ENCODE measurements at places on chromosomes 16 and 17.

DNA sequence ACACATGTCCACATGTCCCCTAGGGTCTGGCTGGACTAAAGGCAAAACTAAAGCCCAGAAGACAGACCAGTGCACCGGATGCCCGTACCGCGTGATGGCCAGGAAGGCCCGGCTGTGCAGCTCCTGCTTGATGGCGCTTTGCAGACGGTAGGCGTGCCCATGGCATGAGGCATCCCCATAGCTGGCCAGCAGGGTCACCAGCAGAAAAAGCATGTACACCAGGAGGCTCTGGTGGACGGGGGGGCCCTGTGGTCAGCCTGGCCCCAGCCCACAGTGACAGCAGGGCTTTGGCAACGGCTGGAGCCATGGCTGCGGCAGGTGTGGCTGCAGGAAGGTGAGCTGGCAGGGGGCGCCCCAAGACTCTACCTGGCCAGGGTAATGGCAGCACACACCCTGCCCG is 42.8 kb downstream of the PKD1 start:
- no peak for DNase-seq

DNA sequence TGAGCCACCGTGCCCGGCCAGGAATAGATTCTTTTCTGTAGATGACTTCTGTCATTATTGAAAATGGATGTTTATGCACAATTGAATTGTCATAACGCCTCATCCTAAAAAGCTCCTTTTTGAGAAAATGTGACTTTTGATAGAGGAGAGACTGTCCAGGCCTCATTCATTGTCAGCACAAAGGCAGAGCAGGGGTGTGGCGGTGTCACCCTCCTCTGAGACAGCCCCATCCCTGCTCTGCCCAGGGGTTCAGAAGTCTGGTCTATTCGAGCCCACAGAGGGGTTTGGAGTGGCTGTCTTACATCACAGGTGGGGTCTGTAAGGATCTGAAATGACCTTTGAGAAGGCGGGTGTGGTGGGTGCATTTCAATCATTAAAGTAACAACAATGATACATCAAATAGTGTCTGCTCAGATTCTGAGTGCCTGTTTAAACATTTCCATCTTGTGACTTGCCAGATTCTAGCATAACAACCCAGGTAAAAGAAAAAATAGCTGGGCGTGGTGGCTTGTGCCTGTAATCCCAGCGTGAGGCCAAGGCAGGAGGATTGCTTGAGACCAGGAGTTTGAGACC is 161.0 kb downstream of the SEC14L1 start:
- no peak for DNase-seq

GRCh38 chr16:8583199-8583598 is 7.1 kb downstream of the TMEM114 start:
- DNase-seq = no peak

DNA sequence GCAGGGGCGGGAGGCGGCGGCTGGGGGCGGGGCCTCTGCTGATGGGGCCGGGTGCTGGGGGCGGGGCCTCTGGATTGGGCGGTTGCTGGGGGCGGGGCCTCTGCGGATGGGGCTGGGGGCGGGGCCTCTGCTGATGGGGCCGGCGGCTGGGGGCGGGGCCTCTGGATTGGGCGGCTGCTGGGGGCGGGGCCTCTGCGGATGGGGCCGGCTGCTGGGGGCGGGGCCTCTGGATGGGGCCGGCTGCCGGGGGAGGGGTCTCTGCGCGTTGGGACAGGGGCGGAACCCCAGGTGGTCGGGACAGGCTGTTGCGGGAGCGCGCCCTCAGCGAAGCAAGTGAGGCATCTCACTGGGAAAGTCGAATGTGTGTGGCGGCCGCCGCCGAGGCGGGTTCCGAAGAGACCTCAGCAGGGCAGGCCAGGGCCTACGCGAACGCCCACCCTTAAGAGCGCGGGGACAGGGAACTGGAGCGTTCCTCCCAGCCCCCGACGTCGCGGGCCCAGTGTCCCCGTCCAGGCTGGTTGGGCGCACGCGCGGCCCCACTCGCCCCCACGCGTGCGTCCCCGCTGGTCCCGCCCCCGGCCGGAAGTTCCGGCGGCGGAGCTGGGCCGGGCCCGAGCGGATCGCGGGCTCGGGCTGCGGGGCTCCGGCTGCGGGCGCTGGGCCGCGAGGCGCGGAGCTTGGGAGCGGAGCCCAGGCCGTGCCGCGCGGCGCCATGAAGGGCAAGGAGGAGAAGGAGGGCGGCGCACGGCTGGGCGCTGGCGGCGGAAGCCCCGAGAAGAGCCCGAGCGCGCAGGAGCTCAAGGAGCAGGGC is at the start of gene STUB1:
STUB1 (plus strand) TSS at position 597 of the 811 bp plus-strand sequence; CDS start at position 713, 116 bp downstream.
- DNase-seq = peak; percentile 82

GRCh38 chr16:81748476-81749198 is 30.5 kb upstream of the PLCG2 start:
- DNase-seq = no peak

DNA sequence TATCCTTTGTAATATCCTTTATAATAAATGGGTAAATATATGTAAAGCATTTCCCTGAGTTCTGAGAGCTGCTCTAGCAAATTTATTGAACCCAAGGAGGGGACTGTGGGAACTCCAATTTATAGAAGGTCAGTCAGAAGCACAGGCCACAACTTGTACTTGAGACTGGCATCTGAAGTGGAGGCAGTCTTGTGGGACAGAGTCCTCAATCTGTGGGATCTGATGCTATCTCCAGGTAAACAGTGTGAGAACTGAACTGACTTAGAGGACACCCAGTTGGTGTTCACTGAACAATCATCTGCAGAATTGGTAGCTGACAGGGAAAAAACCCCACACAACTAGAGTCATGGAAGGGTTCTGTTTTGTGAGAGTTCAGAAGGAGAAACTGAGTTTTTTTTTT is 34.0 kb downstream of the AKAP10 start:
- DNase-seq = no peak

- DNase-seq = no peak
Measured at GRCh38 chr16:2206780-2207433, 1.7 kb downstream of the MLST8 start.

DNA sequence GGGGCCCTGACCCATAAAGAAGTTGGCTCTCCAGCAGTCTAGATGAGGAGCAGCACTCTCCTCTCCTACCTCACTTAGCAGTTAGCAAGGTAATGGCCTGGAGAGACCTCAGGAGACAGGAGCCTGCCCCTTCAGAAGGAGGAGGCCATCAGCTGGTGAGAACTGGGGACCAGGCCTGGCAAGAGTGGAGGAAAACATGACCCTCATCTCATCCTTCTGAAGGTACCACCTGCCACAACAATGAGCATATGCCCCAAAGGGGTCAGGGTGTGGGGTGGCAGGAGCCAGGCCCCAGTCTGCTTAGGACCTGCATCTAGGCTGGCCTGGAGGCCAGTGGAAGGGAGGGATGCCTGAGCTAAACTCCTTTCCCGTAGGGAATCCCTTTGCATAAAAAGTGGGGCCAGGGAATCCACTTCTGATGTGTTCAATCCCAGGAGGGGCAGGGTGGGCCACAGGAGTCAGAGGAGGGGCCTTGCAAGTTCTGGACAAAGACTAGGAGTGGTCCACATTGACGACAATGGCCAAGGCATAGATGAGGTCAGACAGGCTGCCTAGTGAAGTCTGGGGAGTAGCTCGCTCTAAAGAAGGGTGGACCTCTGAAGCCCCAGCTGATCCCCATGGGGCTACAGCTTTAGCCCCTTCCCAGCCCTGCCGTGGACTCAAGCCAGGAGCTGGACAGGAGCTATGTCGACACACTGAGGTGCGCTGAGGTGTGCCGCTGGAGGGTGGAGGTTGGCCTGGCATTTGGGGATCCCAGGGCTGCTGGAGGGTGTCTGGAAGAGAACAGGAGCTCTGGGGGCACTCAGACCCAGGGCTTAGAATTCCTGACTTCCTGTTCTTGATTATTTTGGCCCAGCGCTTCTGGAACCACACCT is 986 bp downstream of the SEBOX start:
- DNase-seq = no peak

- DNase-seq = no peak
Measured at GRCh38 chr16:48231727-48232492, 12.2 kb upstream of the LONP2 start.

DNA sequence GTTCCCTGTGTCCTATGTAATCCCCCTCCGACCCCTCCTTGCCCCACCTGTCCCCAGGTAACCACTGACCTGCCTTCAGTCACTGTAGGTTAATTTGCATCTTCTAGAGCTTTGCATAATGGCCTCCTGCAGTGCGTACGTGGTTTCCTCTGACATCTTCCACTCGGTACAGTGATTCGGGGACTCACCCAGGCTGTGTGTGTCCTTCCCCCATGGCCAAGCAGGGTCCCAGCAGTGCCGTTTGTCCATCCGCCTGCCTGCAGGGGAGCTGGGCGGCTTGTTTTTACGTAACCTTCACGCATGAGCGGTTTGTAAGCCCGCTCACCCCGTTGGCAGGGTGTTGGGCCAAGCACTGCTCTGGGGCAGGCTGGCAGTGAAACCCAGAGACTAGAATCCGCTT is 7.9 kb downstream of the MAPK8IP3 start:
- DNase-seq = no peak

DNA sequence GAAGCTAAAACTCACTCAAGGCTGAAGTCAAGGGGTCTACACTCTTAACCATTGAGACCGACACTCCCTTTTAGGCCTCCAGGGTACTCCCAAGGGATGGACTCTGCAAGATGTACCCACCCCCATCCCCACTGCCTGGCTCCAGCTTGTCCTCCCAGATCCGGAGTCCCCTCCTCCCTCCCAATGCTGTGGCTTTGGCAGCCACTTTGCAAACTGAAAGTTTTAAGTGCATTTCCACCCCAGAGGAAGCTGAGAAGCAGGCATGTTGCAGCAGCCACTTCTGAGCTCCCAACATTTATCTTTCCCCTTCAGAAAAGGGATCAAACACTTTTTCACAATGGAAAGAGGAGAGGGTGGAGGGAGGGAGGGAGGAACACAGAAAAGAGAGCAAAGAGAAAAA is 115.2 kb downstream of the COPRS start:
- DNase-seq = no peak

DNA sequence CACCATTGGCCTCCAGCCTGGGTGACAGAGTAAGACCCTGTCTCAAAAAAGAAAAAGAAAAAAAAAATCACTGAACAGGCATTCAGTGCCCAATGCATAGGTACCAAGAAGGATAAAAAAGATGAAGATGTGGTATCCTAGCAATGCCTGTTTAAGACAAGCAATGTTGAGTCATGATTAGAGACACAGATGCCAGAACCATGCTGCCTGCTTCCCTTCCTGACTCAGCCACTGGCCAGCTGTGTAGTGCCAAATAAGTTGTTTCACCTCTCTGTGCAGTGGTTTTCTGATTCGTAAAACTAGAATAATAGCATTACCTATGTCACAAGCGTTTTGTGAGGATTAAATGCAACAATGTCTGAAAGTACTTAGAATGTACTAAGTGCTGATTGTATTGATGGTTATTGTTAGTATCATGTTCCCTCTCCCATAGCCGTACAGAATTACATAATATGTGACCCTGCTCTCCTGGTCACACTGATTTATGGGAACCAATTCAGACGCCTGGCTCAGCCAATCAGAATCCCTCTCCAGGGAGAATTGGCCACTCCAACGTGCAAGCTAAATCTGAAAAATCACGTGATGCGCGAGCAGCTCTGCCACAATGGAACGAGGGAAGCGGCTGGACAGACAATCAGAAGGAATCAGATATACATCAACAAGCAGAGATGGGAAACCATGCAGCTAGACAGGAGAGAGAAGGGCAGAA is 241.9 kb downstream of the SLC39A11 start:
- DNase-seq = no peak

DNA sequence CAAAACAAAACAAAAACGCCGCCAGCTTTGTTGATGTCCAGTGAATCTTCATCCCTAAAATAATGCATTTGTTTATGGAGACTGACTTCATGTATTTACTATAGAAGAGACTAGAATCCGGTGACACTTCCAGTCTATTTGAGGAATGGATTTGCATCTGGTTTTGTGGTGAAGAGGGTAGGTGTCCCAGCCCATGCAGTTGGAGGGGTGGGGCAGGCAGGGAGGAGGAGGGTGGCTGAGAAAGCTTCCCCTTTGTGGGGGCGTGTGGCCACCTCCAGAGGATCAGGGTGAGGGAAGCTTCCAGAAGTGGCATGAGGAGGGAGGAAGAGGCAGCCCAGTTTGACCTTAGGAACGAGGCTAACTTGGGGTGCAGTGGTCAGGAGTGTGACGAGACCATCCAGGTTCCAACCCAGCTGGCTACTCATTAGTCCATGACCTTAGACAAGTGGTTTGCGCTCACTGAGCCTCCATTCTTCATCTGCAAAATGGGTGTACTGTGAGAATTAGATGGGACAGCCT is 69.5 kb downstream of the CMIP start:
- no peak for DNase-seq

GRCh38 chr16:70754851-70755600 is 45.9 kb downstream of the VAC14 start:
- DNase-seq = no peak

- no peak for DNase-seq
Measured at GRCh38 chr17:8153525-8153956, 1.3 kb upstream of the PER1 start.

DNA sequence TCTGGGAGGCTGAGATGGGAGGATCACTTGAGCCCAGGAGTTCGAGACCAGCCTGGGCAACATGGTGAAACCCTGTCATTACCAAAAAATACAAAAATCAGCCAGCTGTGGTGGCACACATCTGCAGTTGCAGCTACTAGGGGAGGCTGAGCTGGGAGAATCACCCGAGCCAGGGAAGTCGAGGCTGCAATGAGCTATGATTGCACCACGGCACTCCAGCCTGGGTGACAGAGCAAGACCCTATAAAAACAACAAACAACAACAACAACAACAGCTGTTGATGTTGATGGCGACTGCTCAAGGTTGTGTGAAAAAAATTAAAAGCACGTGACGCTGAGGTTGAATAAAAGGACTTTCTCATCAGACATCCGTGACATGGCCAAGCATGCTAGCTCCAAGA is 40.8 kb upstream of the CIBAR2 start:
- no peak for DNase-seq

DNA sequence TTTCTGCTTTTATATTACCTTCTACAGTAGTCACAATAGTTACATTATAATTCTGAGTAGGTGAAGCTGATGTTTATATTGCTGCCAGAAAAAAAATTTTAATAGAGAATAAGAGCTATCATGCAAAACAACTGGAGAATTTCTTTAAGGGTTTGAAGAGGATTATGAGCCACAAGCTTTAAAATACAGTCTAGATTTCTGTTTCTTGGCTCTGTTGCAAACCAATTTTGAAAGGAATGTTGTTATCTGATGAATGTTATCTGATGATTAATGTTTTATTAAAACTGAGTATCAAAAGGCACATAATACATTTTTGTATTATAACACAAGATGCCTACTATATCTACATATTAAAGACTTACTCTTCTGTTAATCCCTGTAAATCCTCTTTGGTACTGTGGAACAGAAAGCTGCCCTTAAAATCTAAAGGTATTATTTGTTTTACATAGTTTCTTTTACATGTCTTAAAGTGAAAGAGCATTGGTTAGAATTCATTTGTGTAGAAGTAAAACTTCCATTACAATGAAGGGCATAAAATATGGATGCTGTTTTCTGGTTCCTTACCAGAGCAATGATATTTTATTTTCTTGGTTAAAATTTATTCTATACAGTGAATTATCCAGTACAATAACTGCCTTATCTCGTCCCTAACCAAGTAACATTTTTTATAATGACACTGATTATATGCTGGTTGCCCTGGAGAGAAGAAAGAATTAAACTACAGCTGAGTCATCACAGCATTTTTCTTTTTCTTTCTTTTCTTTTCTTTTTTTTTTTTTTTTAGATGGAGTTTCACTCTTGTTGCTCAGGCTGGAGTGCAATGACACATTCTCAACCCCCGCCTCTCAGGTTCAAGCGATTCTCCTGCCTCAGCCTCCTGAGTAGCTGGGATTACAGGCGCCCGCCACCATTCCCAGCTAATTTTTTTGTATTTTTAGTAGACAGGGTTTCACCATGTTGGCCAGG is 205.7 kb downstream of the TANC2 start:
- DNase-seq = no peak
